ENCODE measurements at places on chromosomes 11 and 22.
A peak's percentile ranks its signal among the peaks of the same experiment; 100 is the strongest.

- DNase-seq: no peak
Observed at GRCh38 chr11:85665733-85666132, 804 bp upstream of the CREBZF start.

DNA sequence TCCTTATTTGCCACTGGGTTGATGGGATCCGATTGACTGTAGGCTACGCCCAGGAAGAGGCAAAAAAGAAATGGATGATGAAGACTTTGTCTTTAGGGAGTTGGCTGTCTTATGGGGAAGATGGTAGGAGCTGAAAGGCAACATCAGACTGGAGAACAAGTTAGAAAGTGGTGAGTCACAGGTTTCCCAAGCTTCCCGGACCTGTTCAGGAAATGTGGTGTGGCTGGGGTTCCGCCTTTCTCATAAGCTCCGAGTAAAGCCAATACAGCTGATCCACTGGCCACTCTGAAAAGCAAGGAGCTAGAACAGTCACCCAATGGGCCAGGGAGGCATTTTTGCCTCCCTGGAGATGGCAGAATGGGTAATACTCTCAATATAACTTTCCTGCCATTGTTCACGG is 194.5 kb downstream of the SNX19 start:
- no peak for DNase-seq

DNA sequence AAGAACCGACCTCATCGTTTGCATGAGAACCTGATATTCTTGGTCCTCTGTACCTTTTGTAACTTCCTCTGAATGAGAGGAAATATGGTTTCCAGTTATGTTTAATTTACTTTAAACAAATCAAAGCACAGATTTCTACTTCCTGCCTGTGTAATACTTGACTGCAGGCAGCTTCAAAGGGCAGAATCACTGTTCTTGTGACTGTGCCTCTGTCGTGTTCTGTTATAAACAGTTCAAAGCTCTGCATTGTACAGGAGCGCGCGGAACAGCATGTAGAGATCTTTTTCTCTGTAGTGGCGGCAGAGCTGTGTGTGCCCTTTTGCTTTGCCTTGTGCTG is 73.2 kb upstream of the CLDN5 start:
- no peak for DNase-seq

DNA sequence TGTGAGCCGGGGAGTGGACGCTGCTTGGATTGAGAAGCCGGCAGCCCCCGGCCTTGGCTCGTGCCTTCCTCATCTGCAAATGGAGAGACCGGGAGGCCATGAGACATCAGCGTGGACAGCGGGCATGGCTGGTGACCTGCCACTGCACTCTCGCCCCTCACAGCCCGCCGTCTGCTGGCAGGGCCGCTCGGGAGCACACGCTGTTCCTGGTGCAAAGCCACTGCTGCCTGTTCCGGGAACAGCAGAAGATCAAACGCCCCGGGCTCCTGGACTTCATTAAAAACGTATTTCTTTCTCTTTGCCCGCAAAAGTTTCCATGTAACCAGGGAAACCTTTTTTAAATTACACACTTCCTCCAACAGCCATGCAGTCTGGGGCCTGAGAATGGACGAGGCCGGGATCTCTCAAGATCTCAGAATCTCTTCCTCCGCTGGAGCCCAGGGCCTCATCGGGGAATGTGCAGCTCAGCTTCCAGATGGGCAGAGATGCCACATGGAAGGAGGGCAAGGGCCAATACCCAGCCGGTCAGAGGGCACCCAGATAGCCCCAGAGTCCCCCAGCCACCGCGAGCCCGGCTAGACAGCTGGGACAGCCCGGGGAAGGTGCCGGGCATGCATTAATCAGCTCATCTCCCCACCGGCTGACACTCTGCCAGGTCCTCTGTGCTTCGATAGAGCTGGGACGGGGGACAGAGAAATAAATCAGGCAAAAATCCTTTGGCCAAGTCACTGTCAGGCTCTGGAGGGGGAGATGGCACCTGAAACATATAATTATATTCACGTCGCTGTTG is 62.8 kb upstream of the PRR5 start:
- no peak for DNase-seq

DNA sequence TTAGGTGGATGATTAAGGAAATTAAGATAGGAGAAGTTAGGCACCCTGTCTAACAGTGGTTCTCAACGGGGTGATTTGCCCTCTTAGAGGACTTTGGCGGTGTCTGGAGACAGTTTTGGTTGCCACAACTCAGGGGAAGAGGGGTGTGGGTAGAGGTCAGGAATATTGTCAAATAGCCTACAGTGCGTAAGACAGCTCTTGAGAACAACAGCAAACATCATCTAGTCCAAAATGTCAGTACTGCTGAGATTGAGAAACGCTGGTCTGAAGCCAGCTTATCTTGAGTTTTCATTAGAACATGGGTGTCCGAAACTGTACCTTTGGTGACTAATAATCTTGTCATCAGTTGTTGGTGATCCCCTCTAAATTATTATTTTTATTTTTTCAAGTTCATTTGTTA is 38.4 kb downstream of the CECR2 start:
- no peak for DNase-seq

- DNase-seq: peak; percentile 11
Observed at GRCh38 chr11:68257477-68258362, 14.1 kb downstream of the C11orf24 start.

GRCh38 chr11:47565340-47566148 is at the start of gene PTPMT1:
Gene PTPMT1, plus strand, starts transcription at chr11:47565599. Its CDS starts 24 bp downstream, at chr11:47565623.
- no peak for DNase-seq

DNA sequence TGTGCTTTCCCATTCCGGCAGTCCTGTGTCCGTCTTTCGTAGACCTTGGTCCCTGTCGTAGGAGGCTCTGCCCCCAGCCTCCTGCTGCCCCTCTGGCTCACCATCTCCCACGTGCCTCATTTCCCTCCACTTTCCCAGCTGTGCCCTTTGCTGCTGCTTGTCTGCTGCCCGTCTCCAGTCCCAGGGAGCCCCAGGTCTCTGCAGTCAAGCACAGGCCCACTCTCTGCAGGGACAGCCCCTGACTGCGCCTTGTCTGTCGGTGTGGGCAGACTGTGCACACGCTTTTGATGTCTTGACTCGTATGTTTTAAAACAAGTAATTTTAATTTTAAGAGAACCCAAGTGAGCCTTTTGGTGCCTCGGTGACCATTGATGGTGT is 12.4 kb downstream of the DGCR8 start:
- no peak for DNase-seq

DNA sequence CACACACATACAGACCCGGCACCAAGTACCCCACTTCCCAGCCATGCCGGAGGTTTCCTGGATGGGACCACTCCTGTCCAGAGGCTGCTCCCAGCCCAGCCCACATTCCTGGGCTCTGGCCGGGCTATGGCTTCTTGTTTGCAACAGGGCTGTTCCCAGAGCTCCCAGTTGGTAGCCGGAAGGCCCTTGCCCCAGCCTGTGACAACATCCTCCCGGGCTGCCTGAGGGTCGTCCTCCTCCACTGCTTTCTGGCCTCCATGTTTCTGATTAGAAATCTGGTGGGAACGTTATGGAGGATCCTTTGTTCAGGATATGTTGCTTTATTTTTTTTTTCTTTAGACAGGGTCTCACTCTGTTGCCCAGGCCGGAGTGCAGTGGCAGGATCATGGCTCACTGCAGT is 952 bp upstream of the CYP2D6 start:
- DNase-seq: no peak

GRCh38 chr11:115963156-115963555 is 458.9 kb upstream of the CADM1 start:
- DNase-seq: no peak

DNA sequence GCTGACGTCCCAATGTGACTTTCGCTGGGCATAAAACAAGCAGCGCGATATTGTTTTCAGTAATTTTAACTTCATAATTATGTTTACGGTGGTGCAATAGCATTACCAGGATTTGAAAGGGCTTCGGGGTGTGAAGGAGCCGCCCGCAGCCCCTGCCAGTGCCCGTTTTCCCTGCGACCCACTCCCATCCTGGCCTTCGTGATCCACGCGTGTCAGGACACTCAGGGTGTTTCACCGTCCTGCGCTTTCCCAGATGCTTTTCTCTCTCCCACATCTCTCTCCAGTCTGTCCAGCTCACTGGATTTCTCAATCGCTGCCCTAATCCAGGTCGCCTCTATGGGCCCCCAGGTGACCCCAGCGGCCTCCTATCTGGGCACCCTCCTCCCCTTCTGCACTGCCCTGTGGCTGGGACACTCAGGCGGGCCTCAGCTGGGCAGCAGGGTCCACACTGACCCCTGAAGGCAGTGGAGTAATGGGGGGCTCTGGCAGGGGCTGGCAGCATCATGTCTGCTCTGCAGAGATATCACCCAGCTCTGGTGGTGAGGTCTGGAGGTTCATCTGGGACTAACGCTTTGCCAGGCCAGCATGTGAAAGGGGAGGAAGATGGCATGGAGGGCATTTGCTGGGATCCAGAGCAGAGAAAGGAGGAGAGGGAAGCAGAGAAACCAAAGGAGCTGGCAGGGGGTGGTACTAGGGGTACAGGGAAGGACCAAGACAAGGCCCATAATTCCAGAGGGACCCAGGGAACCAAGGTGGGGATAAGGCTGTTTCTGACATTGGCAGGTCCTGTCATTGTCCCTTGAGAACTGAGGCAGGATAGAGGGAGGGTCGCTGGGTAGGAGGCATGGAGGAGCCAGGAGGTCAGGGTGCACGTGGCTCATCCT is 622.8 kb downstream of the BRD1 start:
- DNase-seq: no peak

Data from NCI-H1417 treated with DMSO at 0.1 percent for 48 hours (cell line).